Left ventricle myocardium inferior (tissue), 1 donor: ENCODE measurements at places on chromosomes 16 and 17. TPM values are rescaled to one million over a fixed set of nuclear protein-coding genes. Genes with fewer than 3 reads are reported as not detected.

The KRTAP2-3 gene
- total RNA-seq = not detected

The CXCL16 gene
- 3.1 TPM for total RNA-seq

The HOXB13 gene
- total RNA-seq = not detected

The PRR15L gene
- total RNA-seq = 0.14 TPM

The CLEC3A gene
- total RNA-seq = not detected

The PLD6 gene
- total RNA-seq = 7.3 TPM

The CA7 gene
- not detected for total RNA-seq

The LRRC37A gene
- total RNA-seq = 1.2 TPM

The OR1F1 gene
- total RNA-seq = not detected

The CCL7 gene
- not detected for total RNA-seq

The OTOP2 gene
- total RNA-seq = not detected

The NTN1 gene
- 60.3 TPM for total RNA-seq

The NECAB2 gene
- total RNA-seq = 0.69 TPM

The GRAP gene
- 1.7 TPM for total RNA-seq

The MYH1 gene
- 0.14 TPM for total RNA-seq

The KRTAP9-2 gene
- not detected for total RNA-seq

The MAP2K4 gene
- total RNA-seq = 28.5 TPM

The MAF gene
- total RNA-seq = 11.5 TPM

The TLCD3B gene
- total RNA-seq = not detected

The STX1B gene
- total RNA-seq = 0.77 TPM

The PRSS33 gene
- not detected for total RNA-seq

The WNT9B gene
- 0.85 TPM for total RNA-seq

The SNX20 gene
- 0.69 TPM for total RNA-seq

The TMEM238L gene
- total RNA-seq = not detected

The EMP2 gene
- 60.5 TPM for total RNA-seq

The FNDC8 gene
- not detected for total RNA-seq

The KRTAP2-2 gene
- total RNA-seq = not detected

The BIRC5 gene
- total RNA-seq = 0.69 TPM

The TMIGD1 gene
- total RNA-seq = not detected

The ERI2 gene
- total RNA-seq = 9.8 TPM

The CD300A gene
- 1.2 TPM for total RNA-seq

The NGFR gene
- total RNA-seq = 8.9 TPM

The SLC12A3 gene
- total RNA-seq = not detected

The SDR42E1 gene
- total RNA-seq = 0.52 TPM

The CHRNB1 gene
- 8.7 TPM for total RNA-seq

The TUBG1 gene
- 48.0 TPM for total RNA-seq

The CRAMP1 gene
- 12.3 TPM for total RNA-seq
